Stimulated activated CD4-positive, alpha-beta T cell treated with anti-CD3 and anti-CD28 coated beads, Interleukin-1b, Interleukin-23, amount 100 ng/mL, for 24 hours (primary cell): ENCODE measurements at places on chromosomes 13 and 19.
A peak's percentile ranks its signal among the peaks of the same experiment; 100 is the strongest.

DNA sequence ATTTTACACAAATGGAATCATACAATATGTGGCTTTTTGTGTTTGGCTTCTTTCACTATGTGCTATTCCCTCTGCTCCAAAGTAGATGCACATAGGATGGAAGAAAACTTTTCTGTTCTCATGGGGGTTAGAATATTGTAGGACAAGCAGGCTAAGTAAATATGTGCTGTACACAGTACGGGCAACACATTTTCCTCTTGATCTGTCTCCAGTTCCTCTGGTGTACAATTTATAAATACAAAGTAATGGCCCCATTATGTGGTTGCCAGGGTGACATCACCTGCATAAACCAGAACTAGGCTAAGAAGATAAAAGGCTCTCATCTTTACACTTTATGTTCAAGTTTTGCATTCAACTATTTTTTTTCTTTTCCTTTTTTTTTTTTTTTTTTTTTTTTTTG lies 41.0 kb upstream of the SOX21 start:
- DNase-seq = no peak

GRCh38 chr13:60679131-60679530 lies 282.1 kb downstream of the TDRD3 start:
- no peak for DNase-seq

DNA sequence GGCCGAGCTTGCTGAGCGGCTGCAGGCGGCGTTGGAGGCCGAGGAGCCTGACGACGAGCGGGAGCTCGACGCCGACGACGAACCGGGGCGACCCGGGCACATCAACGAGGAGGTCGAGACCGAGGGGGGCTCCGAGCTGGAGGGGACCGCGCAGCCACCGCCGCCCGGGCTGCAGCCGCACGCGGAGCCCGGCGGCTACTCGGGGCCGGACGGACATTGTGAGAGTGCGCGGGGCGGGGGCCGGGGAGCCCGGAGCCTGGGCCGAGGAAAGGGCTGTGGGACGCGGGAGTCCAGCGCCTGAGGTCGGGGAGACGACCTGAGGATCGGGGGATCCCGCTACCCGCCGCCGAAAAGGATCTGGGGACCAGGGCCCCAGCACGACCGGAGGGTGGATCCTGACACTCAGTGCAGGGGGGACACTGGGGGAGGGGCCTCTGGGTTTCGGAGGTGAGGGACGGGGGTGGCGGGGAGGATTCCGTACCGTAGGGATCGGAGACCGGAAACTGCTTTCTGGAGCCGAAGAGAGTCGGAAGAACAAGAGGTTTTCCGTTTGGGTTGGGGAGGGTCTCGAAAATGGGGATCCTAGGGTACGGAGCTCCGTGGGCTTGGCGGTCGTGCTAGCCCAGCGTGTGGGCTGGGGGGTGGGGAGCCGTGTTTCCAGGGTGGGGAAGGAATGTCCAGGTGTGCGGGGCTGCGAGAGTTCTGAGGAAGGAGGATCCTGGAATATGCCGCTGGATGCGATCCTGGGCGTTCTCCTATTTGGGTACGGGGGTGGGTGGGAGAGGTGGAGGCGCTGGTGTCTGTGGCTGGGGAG lies 616 bp downstream of the HNRNPUL1 start:
- DNase-seq = peak; percentile 71

- DNase-seq = no peak
These were observed 106.1 kb downstream of the IRS2 start for GRCh38 chr13:109680288-109680687.

DNA sequence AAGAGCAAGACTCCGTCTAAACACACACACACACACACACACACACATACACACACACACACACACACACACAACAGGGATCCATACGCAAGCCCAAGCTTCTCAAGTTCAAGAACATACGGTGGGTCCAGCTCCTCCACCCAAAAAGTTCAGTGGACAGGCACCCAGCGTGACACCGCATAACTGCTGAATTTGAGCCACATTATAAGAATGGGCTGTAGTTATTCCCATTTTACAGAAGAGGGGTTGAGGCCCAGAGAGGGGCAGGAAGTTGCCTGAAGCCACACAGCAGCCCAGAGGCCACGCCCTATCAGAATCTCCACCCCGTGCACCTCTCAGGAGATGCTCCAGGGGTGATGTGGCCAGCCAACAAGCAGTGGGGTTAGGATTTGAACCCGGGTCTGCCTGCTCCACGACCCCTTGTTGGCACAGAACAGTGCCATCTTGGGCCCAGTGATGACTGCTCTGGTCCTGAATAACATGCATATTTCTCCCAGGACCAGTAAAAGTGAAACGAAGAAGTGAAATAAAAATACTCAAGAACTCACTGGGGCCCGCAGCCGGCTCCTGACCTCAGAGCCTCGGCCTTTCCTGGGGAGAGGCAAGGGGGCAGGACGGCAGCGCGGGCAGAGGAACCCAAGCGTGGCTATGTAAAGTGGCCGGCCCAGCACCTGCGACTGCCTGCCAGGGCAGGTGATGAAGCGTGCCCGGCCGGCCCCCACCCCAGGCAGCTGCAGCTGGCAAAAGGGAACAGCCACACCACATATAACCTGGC lies 61.9 kb downstream of the AP1M1 start:
- DNase-seq = no peak

GRCh38 chr19:31283701-31284100 lies 65.5 kb downstream of the TSHZ3 start:
- no peak for DNase-seq

DNA sequence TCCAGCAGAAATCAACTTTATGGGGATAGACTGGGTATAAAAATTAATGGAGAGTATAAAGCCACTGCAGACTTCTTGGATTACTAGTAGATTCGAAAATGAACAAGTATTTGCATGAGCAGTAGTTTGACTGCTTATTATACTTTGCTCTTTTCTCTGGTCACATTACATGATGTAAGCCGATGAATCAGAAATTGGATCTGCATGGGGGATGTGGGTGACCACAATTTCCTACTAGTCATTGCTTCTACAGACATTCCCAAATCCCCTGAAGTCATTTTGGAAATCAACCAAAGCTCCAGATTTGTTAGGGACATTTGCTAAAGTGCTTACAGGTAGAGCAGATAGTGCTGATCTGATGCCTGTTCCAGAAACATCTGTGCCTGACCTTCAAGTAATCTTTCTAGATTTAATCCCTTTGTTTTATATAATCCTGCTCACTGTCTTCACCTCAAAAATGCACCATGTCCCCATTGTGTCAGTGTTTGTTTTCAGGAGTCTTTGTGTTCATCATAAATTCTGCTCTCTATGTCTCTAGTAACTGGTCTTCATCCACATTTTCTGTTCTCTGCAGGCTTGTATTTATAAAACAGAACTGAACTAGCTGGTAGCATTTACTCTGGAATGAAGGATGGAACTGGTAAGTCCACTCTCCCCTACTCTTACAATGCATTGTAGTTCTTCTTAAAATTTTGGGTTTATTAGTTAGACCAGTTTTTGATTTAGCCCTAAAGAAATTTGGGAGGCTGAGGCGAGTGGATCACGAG lies 201.5 kb upstream of the CSNK1A1L start:
- DNase-seq = no peak

DNA sequence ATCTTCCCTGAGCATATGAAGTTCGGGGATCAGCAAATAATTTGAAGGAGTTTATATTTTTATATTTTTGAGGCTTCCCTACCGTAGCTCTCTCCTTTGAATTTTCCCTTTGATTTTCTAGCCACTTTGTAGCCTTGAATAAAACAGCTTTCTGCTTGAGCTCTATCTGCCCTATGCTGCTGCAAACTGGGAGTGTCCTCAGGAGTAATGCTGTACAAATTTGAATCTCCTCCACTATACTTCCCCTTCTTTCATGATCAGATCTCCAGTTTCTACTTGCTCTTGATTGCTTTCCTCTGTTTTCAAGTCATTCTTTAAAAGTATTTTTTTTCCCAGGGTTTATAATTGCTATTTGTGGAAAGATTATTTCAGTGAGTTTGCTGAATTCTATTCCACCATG lies 14.6 kb downstream of the PDS5B start:
- DNase-seq = no peak
